Peyer's patch (tissue), 4 donors: ENCODE measurements at places on chromosomes 3 and 15.

DNA sequence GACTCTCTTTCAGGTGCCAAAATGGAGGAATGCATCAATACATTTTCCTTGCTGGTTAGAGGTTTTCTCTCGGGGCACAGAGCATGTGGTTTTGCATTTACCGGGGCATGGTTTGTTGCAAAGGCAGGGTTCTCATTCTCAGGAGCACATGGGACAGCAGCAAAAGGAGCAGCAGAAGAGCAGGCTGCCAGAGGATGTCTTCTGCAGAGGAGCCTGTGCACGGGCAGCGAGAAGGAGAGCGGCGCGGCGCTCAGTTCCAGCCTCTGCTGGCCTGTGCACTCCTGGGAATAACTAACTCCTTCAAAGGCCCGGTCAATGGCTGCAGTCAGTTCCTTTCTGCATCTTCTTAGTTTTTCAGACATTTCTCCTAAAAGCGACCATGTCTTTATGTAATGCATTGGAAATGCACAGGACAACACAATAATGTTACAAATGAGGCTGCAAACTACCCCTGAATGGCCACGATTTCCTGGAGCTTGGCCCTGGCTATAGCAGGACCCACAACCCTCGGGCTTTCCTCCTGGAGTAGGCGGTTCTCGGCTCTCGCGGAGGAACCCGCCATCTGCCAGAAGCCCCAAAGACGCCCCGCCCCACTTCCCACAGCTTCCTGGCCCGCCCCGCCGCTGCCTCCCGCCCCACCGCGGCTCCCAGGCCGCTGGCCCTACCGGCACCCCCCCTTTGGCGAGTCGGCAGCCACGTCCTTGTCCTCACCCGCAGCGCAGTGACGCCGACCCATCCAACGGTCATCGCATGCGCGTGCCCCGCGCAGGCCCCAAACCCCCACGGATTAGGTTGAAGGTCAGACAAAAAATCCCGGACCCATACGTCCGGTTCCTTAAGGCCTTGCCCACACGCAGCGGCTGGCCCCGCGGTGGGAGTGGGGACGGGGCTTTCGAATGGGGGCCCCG, at the start of gene C3orf62:
Gene C3orf62, minus strand, starts transcription at position 758 of the 908 bp plus-strand sequence. Its CDS starts 360 bp downstream, at position 398.
- peak; percentile 95 for DNase-seq

DNA sequence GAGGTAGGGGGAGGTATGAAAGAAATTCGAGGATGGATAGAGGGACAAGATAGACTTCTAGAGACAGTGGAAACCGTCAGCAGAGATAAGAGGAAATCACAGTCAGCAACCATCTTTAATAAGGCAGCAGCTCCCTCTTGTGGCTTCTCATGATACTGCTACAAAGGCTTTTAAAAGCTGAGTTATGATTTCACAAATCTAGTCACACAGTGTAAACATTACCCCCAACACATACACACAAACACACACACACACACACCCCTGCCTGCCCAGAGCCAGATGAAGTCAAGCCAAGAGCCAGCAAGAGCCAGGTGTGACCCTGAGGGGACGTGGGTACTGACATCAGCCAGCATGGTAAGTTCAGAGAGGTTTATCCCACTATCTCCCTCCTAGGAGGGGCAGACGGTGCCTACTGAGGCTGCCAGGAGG, 18.9 kb upstream of the TGM5 start:
- peak; percentile 55 for DNase-seq

GRCh38 chr15:69389426-69389825, 24.7 kb upstream of the KIF23 start:
- no peak for DNase-seq

GRCh38 chr3:124784686-124785382, 54.6 kb downstream of the UMPS start:
- DNase-seq: no peak

DNA sequence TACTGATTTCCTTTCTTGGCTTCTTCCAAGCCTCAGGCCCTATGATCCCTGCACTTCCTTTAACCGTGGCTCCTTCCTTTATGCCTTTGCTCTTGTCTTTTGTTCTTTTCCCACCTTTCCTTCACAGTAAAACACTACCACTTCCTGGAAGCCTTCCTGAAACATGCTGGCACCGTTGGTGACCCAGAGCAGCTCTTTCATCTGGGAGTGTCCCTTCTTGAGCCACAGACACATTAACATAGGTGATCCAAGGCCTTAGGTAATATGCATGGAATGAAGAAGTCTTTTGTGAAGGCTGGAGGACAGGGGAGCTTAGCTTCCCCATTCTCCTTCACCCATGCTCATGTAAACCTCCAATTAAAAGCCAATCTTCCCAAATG, 39.4 kb downstream of the AMOTL2 start:
- peak; percentile 42 for DNase-seq

- no peak for DNase-seq
These were observed 307.7 kb downstream of the TUSC7 start for GRCh38 chr3:117017135-117017894.

DNA sequence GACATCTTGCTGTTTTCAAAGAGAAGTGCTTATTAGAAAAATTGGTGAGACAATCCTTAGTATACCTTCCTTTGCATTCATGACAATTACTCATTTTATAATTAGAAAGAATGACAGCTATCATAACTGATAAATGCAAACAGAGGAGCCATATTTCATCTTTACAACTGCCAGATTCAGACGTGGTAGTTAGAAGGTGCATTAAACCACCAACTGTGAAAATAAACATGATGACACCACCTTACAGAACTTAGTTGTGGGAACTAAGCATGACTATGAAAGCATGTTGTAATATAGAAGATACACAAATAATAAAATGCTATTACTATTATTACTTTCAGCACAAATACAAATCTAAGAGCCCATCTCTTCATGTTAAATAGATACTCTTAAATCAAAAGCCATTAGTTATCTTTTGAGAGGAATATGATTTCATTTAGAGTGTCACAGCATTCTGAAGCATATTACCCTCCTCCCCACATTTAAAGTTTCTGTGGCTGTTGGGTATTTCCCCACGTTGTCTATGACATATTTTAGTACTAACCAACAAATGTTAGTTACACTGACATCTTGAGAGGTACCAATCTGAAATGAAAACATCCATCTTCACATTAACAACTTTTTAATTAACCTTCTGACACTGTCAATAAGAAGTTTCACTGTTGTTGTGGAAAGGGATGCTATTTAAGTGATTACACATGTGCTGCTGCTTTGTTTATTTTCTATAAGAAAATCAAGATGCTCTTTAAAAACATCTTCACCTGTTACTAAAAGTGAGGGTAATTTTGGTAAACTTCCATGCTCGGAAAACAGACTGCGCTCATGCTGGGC, 163.8 kb downstream of the LSAMP start:
- no peak for DNase-seq

- no peak for DNase-seq
These were observed 65.7 kb downstream of the SHQ1 start for GRCh38 chr3:72782521-72782920.
